ENCODE measurements at places on chromosomes 4 and X.

DNA sequence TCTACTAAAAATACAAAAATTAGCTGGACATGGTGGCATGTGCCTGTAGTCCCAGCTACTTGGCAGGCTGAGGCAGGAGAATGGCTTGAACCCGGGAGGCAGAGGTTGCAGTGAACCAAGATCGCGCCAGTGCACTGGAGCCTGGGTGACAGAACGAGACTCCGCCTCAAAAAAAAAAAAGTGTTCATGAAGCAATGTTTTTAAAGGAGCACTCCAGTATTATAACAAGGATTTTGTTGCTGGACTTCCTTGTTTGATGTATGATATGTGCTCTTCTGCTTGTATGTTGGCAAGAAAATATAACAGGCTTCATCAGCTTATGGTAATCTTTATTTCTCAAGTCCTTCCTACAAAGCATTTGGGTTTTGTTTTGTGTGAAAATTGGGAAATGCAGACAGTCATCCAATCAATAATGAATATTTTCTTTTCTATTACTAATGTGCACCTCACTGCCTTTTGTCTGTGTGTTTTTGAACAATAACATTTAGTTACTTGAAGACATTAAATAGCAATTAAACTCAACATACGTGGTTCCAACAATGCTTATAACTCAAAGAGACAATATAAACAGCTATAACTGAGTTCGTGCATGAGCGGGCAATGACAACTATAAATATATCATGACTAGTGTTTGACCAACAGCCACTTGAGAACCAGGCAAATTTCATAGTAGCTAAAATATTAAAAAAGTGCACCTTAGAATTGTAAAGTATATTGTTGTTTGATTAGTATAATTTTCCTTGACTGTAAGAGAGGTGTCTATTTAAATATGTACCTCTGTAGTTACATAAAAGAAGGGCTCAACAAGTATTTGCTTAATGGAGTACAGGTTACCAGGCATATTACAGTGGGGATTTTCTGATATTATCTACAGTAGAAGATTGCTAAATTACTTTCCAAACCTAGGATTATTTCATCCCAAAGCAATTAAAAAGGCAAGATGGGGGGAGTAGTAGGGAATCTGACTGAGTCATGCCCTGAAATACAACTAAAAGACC lies 210.7 kb downstream of the PPP3CA start:
- DNase-seq = no peak

DNA sequence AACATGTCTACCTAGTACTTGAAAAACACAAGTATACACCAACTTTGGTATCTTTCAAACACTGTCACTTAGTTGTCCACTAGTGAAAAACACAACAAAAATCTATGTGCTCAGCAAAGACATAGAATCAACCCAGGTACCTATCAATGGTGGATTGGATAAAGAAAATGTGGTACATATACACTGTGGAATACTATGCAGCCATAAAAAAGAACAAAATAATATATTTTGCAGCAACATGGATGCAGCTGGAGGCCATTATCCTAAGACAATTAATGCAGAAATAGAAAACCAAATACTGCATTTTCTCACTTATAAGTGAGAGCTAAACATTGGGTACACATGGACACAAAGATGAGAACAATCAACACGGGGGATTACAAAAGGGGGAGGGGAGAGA lies 148.7 kb downstream of the ENOX2 start:
- no peak for DNase-seq

GRCh38 chrX:68823413-68824151 lies 5.2 kb upstream of the EFNB1 start:
- no peak for DNase-seq

DNA sequence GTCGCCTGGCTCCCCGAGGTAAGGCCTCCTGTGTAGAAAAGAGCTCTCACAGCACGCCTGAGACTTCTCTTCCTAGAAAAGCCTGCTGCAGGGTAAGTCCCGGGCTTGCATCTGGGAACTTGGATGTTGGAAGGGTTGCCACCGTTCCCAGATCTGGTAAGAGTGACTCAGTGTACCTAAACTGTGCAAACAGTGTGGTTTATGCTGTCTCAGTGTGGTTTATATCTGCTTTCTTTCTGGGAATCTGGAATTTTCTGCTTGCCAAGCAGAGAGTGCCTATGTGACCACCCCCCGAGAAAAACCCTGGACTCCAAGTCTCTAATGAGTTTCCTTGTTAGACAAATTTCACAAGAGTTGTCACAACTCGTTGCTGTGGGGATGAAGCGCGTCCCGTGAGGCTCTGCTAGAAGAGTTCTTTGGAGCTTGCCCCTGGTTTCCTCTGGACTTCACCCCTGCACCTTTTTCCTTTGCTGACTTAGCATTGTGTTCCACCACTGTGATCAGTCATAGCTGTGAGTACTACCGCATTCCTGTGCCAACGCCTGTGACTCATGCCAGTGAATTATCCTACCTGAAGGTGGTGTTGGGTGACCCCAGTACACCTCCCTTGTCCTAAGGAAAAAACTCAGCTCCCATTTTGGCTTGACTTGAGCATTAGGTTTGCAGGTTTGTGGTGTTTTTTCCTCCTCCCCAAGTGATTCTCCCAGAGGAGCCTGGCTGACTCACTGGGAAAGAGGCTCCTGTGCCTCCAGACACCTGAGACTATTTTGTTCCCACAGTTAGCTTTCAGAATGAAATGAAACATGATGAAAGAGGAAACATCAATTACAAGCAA lies 14.5 kb downstream of the SLC2A9 start:
- no peak for DNase-seq

GRCh38 chr4:40827758-40828157 lies 78.0 kb downstream of the NSUN7 start:
- DNase-seq = no peak

- DNase-seq = no peak
These were observed 75.1 kb upstream of the MSX1 start for GRCh38 chr4:4784379-4784778.

DNA sequence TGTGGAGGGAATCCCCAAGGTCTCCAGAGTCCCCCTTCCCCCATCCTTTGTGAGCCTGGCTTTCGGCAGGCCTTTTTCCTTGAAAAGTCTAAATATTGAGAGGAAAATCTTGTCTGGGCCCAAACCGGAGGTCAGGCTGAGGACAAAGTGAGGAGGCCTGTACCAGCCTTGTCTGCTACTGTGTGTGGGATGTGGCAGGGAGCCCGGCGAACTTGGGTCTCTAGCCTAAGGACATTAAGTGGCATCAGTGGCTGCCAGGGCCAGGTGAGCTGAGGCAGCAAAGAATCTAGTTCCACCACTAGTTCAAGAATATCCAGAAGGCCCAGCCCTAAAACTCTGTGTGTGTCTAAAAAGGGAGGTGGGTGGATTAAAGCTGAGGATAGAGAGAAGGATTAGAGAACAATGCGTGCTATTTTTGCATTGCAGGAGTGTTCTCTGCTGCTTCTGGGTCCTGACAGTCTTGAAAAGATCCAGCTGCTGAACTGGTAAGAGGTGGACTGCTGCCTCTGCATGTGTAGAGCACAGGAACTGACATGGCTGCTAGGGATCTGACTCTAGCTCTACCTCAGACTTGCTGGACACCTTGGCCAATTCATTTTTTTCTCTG lies 1.2 kb upstream of the AMER1 start:
- DNase-seq = no peak

DNA sequence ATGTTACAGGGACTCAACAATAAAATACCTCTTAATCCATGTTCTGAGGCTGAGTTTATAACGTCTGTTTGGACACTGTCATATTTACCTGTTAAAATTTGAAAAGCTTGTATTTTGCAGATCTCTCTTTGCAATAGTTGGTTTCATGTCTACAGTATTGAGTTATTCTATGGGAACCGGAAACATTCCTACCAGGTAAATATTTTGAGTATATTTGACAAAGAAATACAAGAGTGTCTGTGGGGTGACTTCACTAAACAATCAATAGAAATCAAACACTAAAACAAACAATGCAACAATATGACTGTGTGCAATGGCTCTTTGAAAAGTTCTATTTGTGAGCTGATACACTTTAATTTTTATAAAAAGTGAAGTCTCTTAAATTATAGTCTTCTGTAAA lies 47.7 kb upstream of the CXCL8 start:
- DNase-seq = no peak

- no peak for DNase-seq
These were observed 492.5 kb upstream of the INTU start for GRCh38 chr4:127140306-127140705.

- DNase-seq = no peak
These were observed 56.7 kb upstream of the TMEM131L start for GRCh38 chr4:153409412-153409811.

DNA sequence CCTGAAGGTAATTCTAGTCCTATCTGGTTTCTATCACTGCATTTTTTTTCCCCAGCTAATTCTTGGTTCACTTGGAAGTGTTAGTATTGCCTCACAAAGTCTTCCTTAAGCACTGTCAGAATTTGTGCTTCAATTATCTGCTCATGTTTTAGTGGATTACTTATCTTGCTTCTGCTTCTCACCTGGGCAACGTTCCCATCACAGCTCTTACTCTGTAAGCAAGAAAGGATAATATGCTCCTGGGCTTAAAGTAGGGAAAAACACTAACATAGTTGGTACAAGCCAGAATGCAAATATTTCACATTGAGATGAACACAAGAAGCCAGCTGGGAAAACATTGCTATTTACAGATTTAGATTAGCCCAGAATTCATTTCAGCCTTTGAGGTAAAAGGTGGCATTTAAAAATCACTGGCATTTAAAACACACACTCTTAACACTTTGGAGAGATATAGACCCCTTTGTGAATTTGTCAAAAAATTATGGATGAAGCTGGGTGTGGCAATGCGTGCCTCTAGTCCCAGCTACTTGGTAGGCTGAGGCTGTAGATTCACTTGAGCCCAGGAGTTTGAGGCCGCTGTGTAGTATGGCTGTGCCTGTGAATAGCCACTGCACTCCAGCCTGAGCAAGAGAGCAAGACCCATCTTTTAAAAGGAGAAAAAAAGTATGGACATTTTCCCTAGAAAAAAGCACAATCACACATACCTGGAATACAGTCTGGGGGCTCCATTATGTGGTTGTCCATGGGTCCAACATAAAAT lies 6.6 kb upstream of the PTPN13 start:
- DNase-seq = no peak

All from right forelimb (tissue), 1 donor.